ENCODE measurements at places on chromosomes 6 and 20.

- DNase-seq: no peak
Observed at GRCh38 chr6:12324099-12324498, 33.9 kb downstream of the EDN1 start.

DNA sequence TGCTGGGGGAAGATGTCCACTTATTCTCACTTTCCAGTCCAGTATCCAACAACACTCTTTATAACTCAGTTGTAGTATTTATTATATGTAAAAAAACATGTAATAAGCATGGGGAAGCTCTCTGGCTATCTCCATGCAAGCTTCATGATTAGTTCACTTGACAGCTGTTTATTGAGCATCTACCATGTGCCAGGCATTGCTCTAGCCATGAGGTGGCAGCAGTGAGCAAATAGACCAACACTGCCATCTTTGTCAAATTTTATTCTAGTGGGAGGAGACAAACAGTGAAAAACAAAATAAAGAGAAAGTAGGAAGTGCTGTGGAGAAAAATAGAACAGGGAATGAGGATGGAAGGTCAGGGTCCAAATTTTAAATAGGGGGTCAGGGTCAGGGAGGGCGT is 131.8 kb downstream of the CFAP61 start:
- DNase-seq: no peak

GRCh38 chr20:11267131-11267761 is 593.4 kb upstream of the JAG1 start:
- DNase-seq: no peak

DNA sequence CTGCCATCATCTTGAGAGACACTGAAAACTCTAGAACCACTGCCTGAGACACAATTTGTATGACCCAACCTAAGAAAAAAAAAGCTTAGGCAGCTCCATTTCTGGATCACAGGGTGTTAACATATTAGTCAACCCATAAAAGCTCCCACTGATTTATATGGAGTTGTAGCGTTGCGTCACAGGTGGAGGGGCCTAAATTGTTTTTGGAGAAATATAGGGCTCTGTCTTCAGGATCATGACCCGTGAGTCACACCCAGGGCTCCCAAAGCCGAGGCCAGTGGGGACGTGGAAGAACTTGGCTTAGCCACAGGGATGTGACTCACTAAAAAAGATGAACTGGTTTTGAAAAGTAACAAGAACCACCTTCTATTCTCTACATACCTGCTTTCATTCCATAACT is 116.5 kb upstream of the BMP2 start:
- no peak for DNase-seq

All from stimulated activated CD4-positive, alpha-beta T cell treated with anti-CD3 and anti-CD28 coated beads, Interleukin-1b, Interleukin-23, amount 100 ng/mL, for 24 hours (primary cell).